ENCODE measurements at places on chromosomes 12 and 14. TPM values are rescaled to one million over a fixed set of nuclear protein-coding genes. Genes with fewer than 3 reads are reported as not detected.

DNA sequence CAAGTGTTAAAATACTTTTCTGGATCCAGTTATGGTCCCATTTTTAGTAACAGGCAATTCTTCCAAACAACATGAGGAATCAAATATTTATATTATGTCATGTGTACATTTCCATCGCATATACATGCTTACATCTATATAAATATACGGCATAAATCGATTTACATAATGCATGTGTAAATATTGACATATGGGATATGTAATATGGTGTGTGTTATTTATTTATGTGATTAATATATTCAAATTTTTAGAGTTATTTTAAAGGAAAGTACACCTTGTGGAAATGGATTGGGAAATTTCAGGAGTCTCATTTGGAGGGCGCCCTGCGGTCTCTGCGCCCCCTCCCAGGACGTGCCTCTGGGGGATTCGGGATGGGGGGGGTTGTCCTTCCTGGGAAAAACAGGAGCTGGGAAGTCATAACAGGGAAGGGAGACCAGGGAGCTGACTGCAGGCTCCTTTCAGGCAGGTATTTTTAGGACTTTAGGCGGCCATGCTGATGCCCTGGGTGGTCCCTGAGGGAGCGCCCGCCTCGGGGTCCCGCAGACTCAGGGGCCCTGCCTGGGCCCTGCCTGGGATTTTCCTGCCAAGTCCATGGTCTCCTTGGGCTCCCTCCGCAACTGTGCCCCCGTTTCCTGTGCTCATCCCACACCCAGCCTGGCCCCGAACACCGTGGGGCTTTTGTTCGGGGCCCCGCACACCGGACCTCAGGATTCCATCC lies 82.7 kb upstream of the SFSWAP start:
- no peak for DNase-seq

DNA sequence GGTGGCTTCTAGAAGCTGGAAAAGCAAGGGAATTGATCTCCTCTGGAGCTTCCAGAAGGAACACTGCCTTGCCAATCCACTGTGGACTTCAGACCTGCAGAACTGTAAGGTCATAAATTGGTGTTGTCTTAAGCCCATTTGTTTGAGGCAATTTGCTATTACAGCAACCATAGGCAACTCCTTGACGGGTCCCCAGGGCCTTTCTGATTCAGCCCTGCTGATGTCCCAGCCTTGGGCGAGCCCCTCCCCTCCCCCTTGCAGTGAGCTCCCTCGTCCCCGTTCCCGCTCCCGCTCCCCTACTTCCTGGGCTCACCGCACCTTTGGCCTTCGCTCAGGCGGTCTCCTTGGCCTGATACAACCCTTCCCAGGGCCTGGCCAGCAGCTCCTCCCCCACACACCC lies 18.9 kb upstream of the DIO3 start:
- no peak for DNase-seq

The FAM90A1 gene
- total RNA-seq = not detected

The SLC7A7 gene
- not detected for total RNA-seq

- no peak for DNase-seq
Observed at GRCh38 chr12:52867642-52868041, 18.8 kb upstream of the KRT78 start.

DNA sequence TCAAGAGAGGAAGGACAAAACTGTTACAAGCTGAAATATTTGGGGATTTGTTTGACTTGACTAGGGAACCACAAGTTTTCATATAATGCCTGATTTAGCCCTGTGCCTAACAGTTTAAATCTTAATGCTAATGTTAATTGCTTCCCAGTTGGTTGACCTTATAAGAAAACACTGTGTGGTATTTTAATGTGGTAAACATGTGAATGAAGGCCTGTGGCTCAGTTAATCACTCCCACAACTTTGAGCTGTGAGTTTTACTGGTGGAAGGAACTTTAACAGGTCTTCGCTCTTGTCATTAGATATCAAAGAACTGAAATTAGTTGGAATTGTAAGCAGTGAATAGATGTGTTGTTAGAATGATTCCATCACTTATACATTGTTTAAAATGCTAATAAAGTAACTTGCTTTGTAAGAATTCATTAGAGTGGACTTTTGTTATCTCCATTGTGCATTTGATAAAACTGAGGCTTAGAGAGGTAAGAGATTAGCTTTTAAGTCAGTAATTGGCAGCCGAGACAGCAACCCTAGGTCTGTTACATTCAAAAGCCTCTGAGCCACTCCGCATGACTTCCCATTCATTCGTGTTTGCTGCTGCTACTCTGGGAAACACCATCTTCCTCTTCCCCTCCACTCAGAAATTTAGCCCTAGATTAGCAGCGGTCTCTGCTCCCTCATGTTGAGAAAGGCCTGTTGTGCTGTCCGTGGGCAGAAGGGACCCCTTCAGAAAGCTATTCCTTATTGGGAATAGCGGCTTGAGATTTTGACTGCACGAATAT lies 1.0 kb upstream of the TBK1 start:
- no peak for DNase-seq

GRCh38 chr12:132433641-132434395 lies 56.1 kb upstream of the FBRSL1 start:
- DNase-seq = no peak

DNA sequence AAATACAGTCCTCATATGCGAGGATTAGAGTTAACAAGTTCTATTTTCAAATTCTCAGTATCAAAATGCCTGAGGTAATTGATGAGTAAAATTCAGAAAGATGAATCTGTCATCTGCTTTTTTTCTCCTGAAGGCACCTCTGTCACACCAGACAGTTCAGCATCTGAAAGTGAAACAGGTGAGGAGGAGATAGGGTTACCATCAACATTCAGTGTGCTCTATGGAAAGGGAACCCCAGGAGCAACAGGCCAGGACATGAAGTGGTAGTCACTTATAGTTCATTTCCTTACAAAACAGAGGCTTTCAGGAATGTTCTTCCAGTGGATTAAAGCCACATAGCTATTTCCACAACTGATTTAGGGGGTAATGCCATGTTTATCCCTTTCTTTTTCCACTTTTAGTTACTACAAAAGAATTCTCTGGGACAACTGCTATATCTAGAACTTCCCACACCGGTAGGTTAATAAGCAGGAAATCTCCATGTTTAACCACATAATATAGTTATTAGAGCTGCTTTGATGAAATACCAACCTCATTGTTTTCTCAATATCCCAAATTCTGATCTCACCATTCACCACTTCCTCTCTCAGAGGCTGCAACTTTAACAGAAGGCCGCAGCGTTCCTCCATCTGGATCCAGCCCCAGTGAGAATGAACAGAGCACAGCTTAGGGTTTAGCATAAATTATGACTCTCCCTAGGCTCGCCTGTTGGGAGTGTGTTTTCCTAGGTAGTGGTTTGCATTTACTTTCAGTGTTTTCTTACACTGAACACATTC lies 177.0 kb upstream of the CNTN1 start:
- DNase-seq = no peak

- no peak for DNase-seq
Observed at GRCh38 chr14:72717220-72717619, 176.7 kb downstream of the DPF3 start.

The AMN gene
- total RNA-seq = 7.6 TPM

DNA sequence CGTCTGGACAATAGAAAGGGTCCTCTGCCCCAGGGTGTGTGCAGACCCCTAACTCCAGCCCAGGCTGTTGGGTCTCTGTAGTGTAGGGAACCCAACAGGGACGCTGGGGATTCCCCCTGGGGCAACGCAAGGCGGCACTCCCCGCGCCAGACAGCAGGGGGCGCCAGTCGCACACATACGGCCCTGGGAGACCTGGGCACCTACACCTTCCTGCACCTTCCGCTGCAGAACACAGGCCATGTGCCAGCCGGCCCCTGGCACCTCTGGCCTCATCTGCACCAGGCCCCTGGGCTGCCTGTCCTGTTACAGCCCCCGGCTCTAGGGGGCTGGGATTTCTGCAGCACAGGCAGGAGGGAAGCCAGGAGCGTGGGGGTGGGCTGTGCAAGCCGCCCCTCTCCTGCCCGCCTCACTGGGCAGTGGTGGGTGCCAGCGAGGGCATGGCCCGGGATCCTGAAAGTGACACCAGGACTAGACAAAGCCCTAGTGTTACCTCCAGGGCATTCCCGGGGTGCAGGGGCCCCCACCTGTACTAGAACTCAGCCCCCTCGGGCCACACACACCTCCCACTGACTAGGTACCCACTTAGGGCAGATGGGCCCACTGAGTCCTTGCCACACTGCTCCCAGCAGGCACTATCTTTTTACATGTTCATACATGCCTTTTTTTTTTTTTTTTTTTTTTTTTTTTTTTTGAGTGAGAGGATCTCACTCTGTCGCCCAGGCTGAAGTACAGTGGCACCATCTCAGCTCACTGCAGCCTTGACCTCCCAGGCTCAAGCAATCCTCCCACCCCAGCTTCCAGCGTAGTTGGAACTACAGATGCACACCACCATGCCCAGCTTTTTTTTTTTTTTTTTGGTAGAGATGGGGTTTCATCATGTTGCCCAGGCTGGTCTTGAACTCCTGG lies 37.5 kb downstream of the CCNK start:
- no peak for DNase-seq

- DNase-seq = no peak
Observed at GRCh38 chr12:85775091-85775490, 61.1 kb downstream of the RASSF9 start.

The CCDC38 gene
- not detected for total RNA-seq

The BBOF1 gene
- total RNA-seq = 2.0 TPM

GRCh38 chr12:88400302-88400701 lies 180.0 kb downstream of the KITLG start:
- DNase-seq = no peak

GRCh38 chr14:104328607-104329006 lies 190.2 kb downstream of the KIF26A start:
- no peak for DNase-seq

DNA sequence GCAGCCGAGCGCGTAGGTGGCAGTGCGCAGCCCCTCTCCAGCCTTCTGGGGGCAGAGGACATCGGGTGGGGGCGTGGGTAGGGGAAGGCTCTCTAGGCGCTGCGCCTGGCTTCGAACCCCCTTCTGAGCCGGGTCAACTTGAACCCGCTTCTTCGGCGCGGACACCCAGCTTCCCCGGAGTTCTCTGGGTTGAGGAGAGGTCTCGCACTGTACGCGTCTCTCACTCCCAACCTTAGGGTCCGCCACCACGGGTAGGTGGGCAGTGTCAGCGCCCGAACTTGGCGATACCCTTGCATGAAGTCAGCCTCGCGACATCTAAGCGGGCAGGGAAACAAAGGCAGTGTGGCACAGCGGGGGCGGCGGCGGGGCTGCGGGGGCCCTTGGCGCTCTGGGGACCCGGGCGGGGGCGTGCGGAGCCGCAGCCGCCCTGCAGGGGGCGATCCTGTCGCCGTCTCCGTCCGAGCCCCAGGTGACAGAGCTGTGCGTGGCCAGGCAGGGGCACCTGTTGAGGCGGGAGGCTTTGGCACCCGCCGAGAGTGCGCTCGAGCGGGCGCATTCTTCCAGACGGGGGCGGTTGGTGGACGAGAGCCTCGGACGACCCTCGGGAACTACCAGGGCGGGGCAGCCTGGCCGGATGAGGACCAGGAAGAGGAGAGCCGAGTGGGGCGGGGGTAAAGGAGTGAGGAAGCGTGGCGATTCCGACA lies 1.1 kb downstream of the GALNT16 start:
- DNase-seq = no peak

The KIF26A gene
- 0.80 TPM for total RNA-seq

GRCh38 chr12:49540229-49541139 lies 1.7 kb downstream of the KCNH3 start:
- no peak for DNase-seq

GRCh38 chr12:89427508-89428156 lies 75.3 kb upstream of the DUSP6 start:
- DNase-seq = no peak

DNA sequence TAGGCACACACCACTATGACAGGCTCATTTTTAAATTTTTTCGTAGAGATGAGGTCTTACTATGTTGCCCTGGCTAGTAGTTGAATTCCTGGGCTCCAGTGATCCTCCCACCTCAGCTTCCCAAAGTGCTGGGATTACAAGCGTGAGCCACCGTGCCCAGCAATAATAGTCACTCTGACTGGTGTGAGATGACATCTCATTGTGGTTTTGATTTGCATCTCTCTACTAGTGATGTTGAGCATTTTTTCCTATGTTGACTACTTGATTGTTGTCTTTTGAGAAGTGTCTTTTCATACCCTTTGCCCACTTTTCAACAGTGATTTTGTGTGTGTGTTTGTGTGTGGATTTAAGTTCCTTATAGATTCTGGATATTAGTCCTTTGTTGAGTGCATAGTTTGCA lies 26.3 kb downstream of the ATP2A2 start:
- DNase-seq = no peak

GRCh38 chr14:34223373-34224148 lies 238.5 kb downstream of the SPTSSA start:
- no peak for DNase-seq

The B4GALNT1 gene
- 0.56 TPM for total RNA-seq

- no peak for DNase-seq
Observed at GRCh38 chr12:109518820-109519665, 41.6 kb downstream of the UBE3B start.

- no peak for DNase-seq
Observed at GRCh38 chr12:22101749-22102243, 55.8 kb downstream of the CMAS start.

The HRK gene
- 0.23 TPM for total RNA-seq

The PLA2G1B gene
- not detected for total RNA-seq

GRCh38 chr14:23522643-23523198 lies 28.8 kb downstream of the ZFHX2 start:
- no peak for DNase-seq

DNA sequence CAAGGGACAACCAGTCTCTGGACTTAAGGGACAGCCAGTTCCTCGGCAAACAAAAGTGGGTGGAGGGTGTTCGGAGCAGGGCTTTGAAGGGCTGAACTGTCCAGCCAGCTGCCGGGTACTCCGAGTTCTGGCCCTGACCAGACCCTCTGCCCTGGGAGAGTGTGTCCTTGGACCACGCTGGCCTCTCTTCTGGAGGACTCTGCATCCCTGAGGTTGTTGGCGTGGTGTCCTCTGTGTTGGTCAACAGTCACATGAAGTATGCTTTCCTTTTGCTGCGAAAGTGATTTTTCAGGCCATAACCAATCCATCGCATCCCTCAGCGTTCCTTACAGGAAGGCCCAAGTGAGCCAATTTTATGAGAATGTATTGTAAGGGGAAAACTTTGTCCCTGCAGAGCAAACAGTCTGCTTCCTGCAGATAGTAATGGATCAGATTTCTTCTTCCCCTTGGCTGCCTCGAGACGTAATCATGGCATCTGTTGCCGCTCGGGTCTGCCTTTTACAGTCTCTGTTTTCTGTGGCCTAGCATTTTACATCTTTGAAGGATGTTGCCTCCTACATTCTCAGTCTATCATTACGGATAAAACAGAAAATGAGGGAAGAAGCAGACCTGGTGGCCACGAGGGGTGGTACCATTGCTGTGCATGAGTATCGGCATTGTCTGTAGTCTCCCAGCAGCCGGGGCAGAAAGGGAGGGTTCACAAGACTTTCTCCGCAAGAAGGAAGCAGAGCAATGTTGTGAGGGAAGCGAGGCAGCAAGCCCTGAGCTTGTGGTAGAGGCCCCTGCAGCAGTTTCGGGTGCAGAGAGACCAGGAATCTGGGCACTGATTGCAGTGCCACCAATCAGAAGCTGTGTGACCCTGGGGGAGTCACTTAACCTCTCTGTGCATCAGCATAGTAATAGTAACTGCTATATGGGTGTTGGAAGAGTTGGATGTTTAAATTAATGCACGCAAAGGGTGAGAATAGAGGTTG lies 47.4 kb downstream of the SMIM41 start:
- DNase-seq = no peak

All from esophagus squamous epithelium (tissue), 5 donors.